K562 (cell line): ENCODE measurements at places on chromosomes 1 and 21.

- no peak for DNase-seq
Observed at GRCh38 chr1:243264717-243265116, 8.9 kb downstream of the SDCCAG8 start.

- DNase-seq: no peak
Observed at GRCh38 chr1:77925518-77925917, 37.1 kb downstream of the NEXN start.

DNA sequence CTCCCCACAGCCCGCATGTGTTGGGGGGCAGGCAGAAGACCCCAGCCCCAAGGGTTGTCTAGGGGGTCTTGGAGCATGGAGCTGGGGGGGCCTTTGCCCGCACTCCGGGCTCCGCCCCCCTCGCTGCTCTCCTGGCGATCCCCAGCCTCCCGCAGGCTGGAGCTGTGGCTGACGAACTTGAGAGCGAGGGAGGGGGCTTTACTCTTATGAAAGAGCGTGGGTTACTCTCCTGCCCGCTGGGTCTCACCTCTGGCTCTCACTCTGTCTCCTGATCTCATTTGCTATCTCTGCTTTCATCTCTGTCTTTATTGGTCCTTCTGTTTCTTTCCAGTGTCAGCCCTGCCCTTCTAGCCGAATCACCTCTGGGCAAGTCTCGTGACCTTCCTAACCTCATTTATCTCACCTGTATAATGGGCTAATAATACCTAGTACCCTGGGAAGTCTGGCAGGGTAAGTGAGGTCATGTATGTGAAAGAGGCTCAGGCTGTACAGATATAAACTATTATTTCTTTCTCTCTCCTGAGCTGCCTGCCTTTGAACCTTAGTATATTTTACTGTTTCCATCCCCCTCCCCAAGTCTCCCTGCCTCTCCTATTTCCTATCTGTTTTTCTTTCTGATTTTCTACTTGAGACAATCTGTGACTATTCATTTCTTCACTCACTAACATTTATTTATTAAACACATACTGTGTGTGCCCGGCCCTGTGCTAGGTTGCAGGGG is 731 bp downstream of the EFNA4 start:
- DNase-seq: no peak

GRCh38 chr1:104921525-104921924 is 1171.8 kb downstream of the AMY1C start:
- no peak for DNase-seq

- no peak for DNase-seq
Observed at GRCh38 chr1:212138457-212138856, 102.9 kb downstream of the DTL start.

GRCh38 chr1:14971221-14971620 is 182.3 kb upstream of the TMEM51 start:
- DNase-seq: no peak

- DNase-seq: no peak
Observed at GRCh38 chr1:10697621-10698160, 98.8 kb downstream of the CASZ1 start.

GRCh38 chr1:243507672-243508302 is 251.9 kb downstream of the SDCCAG8 start:
- DNase-seq: no peak

- DNase-seq: no peak
Observed at GRCh38 chr1:228034954-228035837, 28.4 kb downstream of the WNT3A start.

- no peak for DNase-seq
Observed at GRCh38 chr1:221743416-221744208, 1.7 kb upstream of the DUSP10 start.

DNA sequence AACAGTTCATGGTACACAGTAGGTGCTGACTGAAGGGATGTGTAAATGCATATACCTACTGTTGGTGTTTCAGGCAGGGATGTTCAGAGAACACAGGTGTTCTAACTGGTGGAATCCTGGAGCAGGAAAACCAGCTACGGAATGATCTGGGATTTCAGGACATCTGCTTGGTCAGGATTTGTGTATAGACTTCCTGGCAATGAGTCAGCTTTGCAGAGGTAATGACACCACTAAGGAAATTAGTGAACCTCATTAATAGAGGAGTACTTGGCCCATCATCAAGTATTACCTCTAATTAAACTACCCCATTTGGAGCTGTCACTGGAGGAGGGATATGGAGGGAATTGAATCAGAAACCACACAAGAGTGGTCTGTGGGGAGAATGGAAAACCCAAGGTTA is 7.3 kb downstream of the MRPL37 start:
- DNase-seq: no peak

DNA sequence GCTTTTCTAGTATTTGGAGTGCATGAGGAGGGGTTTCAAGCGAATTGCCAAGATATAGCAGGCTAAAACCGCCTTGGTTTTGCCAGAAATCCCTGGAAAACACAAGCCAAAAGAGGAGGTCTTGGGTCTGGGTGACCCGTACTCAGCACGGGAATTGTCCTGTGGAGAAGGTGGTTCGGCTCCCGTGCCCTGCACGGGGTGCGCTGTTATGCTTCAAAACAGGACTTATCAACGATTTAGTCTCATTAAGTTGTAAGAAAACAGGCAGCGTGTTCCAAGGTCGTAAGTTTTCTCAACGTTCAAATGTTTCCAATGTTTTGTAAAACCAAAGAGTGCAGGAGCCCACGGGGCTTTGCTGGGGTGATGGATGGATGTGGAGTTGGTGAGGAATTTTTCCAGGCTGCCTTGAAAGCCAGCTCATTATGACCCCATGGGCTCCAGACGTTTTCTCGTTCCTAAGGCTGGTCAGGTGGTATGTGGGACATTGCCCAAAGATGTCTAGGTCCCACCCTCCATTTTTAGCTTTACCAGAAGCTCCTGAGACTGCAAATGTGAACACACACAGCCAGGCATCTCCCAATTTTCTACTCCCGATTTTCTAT is 75.4 kb upstream of the CLDN14 start:
- no peak for DNase-seq

GRCh38 chr1:160625725-160626498 is 20.9 kb downstream of the SLAMF1 start:
- DNase-seq: peak; percentile 37

DNA sequence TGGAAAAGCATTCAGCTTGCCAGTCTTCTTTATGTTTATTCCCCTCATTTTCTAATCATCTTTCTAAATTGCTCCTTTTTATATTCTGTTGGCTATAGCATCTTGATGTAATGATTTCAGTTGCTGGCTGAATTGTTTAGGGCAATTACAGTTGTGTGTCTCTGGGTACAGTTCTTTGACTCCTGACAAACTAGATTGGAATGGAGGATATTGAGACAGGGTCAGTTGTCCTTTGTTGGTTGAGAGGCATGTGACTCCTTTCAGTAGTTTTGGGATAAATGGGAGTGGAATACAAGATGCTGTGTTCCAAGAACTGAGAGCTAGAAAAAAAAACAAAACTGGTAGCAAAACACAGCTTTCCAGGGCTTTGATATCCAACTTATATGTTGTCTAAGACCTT is 1.5 kb downstream of the CENPF start:
- no peak for DNase-seq

DNA sequence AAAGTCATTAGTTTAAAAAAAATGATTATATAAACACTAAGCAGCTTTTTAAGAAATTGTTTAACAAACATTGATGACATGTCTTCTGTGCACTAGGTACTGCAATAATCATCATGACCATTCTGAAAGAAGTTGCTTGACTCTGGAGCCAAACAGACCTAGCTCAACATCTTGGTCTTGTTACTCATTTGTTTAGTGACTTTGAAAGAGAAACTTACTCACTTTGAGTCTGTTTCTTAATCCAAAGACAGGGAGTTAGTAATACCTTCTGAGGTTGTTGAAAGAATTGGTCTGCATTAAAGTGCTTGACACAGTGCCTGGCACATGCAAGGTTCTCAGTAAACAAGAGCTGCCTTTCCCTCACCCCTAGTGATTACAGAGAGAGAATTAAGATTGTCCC is 84.4 kb downstream of the SGIP1 start:
- no peak for DNase-seq

GRCh38 chr1:97071173-97071572 is 349.6 kb downstream of the PTBP2 start:
- DNase-seq: no peak

DNA sequence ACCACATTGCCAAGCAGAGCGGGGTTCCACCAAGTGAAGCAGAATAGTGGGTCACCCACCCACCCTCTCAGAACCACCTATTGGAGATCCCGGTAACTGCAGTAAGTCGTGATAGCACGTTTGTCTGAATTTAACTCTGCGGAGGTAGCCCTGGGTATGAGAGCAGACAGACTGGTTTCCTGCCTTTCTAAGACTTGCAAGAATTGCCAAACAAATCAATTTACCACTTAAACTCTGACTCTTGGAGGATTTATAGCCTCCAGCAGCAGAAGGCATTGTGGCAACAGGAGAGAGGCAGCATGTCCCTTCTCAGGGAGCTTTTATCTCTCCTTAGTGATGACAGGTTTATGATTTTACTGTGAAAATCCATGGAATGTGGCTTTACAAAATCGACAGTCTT is 287.9 kb upstream of the FMN2 start:
- no peak for DNase-seq

DNA sequence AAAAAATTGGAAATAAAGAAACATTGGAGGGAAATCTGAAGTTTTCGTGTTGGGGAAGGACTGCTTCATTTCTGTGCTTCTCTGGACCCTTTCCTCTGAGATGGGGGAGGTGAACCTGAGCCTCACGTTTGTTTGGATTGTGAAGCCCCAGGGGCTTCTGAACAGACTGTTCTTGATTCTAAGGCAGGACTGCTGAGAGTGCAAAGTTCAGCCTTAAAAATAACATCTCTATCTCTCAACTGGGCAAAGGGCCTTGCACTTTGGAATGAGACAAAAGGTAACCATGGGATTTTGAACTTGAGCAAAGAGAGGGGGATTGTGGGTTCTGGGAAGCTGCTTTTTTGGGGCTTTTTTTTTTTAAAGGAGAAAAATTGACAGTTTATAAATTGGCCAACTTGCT is 45.0 kb downstream of the GPR88 start:
- DNase-seq: no peak

DNA sequence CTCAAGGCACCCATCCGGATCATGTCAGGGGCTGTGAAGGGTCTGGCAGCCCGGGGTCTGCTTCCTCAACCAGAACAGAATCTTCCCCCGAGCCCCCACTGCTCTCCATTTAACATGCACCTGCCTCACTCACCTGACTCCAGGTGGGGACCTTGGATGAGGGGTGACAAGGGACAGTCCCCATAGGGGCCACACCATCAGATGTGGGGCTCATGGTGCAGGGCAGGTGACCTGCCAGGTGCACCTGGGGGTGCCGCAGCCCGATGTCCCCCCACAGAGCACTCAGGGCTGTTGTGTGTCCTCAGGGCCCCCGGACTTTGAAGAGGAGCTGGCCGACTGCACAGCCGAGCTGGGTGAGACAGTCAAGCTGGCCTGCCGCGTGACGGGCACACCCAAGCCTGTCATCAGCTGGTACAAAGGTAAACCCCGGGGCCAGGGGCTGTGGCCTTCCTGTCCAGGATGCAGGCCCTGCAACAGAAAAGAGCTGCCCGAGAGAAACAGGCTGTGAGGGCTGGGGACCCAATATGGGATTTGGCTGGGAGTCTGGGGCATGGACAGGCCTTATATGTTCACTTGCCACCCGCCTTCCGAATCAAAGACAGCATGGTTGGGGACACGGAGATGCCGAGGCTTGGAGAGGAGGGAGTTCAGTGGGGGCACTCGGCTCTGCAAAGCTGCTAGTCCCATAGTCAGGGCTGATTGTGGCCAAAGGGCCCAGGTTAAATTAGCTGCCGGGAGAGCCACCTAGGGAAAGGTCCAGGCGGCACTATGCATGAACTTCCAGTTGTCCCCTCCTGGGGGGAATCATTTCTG is 64.6 kb downstream of the TRIM11 start:
- no peak for DNase-seq
